Cerebellum (tissue), 4 donors: ENCODE measurements at places on chromosomes 3 and 15.

DNA sequence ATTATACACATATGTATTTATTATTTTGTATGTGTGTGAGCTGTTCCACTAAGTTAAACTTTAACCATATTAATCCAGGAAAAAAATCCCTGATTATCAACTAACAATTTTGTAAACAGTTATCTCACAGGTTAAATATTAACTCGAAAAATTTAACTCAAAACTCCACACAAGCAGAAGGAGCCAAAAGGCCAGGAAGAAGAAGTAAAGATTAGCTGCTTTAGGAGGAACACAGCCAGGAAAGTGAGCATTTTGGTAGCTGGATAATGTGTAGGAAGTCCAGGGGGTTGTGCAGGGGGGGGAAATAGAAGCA lies 425.0 kb downstream of the TIGIT start:
- no peak for DNase-seq

- DNase-seq: no peak
These were observed 31.4 kb upstream of the ZBTB38 start for GRCh38 chr3:141336672-141337522.

- no peak for DNase-seq
These were observed 183.6 kb upstream of the ATP11B start for GRCh38 chr3:182609575-182610156.

- no peak for DNase-seq
These were observed 40.1 kb upstream of the TM4SF19 start for GRCh38 chr3:196378146-196378841.

- DNase-seq: no peak
These were observed 46.0 kb upstream of the TSEN2 start for GRCh38 chr3:12438318-12438717.

GRCh38 chr3:150243466-150243865 lies 164.6 kb upstream of the TSC22D2 start:
- no peak for DNase-seq

DNA sequence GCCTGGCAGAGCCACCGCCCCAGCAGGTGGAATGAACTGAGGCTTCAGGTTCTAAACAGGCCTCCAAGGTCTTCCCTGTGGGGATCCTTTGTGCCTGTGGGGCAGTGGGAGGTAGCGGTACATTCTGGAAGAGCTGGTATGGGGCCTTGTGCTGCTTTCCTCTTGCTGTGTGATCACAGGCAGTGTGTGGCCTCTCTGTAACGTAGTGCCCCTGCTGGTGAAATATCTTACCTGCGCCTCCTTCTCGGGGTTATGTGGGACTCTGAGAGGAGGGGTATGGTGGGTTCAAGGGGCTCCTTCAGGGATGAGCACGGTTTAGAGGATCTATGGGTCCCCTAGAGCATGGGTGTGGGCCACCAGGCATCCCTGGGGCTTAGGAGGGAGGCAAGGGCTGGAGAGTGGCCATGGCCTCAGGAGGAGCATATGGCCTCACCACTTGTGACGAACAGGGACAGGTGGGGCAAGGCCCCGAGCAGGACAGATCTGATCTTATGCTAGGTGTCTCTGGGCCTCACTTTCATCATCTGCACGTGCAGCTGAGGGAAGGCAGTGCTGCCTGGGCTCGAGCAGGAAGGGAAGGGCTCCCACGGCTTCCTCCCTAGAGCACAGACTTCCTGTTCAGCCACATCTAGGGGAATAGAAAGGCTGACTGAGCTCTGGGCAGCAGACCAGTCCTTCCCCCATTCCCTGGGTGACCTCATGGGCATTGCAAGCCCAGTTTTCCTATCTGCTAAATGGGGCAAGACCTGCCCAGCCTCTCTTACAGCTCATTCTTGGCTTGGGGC lies 1.9 kb upstream of the ALS2CL start:
- peak; percentile 68 for DNase-seq

DNA sequence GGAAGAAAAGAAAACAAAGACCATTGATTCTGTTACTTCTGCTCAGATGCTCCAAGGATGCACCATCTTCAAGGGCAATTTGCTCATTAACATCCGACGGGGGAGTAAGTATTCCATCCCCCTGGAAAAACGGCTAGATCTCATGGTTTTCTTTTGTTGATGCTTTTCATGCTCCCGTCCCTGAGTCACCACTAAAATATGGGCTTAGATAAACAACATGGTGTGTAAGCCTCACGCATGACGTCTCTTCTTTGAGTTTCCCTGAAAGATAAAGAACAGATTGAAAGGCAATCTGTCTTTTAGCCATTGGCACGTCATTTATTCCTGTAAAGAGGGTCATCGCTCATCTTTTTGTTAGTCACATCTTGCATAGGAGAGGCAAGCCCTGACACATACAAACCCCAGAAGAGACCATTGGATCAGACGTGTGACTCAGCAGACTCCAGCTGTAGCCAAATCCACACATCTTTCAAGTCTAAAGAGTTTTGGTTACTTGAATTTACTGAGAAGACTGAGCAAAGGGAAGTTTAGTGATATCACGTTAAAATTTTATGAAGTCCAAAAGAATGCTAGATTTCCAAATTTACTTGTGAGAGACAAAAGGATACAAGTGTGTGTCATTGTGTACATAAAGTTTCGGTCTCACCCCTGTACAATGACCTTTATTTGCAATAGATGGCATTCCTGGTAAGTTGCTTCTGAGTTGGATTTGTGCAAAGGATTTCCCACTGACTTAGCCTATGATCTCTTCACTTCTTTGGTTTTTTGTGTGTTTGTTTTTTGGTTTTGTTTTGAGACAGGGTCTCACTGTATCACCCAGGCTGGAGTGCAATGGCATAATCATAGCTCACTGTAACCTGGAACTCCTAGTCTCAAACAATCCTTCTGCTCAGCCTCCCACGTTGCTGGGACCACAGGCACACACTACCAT lies 110.5 kb downstream of the PGPEP1L start:
- no peak for DNase-seq

GRCh38 chr15:27853624-27854455 lies 245.3 kb downstream of the OCA2 start:
- DNase-seq: no peak

- no peak for DNase-seq
These were observed at the start of gene CD96 for GRCh38 chr3:111541911-111542483. Gene CD96 (plus strand): TSS chr3:111542197. CDS start chr3:111542249, 52 bp downstream.

DNA sequence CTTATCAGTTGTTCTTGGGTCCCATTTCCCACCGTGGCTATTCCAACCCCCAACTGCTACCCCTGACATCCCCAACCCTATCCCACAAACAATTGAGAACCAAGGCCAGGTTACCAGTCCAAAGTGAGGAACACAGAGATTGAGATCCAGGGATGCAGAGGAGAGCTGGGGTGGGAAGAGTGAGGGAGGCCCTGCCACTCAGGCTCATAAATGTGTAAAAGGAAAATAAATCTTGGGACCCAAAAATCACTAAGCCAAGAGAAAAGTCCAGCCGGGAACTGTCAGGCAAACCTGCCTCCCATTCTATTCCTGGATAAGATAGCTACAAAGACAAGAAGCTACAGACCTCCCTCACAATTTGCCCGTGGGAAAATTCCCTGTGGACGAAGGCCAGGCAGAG lies 101.1 kb upstream of the DLG1 start:
- peak; percentile 1 for DNase-seq

DNA sequence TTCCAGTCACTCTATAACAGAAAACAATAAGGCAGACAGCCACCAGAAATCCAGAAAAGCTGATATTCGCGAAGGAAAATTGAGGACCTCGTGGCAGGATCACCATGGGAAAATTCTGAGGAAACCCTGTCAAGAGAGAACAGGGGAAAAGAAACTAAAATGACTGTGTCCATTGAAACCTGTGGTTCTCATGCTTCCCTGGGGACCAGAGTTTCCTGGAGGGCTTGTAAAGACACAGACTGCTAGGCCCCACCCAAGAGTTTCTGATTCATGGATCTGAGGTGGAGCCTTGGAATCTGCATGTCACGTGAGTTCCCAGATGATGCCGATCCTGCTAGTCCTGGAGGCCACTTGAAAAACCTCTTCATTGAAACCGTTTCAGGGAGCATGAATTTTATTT lies 420.5 kb downstream of the EPHB1 start:
- DNase-seq: no peak

DNA sequence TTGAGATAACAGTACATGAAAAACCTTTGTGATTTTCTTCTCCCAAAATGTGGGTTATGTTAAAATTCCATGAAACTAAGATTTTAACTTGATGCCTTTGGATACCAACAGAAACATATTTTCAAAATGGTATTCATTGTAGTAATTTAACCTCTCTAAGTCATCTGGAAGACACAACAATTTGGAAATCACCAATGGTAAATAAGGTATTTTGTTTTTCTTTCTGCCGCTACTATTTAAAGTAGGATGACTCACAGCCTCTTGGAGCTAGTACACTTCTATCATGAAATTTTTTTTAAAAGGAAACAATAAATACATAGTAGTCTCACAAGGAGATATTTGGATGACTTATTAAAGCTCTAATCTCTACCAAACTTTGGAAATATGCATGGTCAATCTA lies 291.6 kb upstream of the VEPH1 start:
- DNase-seq: no peak

DNA sequence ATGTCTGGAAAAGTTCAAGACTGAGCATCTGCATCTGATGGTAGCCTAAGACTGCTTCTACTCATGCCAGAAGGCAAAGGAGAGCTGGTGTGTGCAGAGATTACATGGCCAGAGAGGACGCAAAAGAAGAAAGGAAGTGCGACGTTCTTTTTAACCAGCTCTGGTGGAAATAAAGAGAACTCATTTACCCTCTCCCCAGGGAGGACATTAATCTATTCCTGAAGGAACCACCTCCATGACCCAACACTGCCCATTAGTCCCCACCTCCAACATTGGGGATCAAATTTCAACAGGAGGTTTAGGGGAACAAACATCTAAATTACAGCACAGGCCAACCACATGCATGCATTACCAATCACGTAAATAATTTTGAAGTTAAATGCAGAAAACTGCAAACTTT lies 1.5 kb upstream of the NCK1 start:
- no peak for DNase-seq

GRCh38 chr15:73982222-73982962 lies 9.7 kb downstream of the STOML1 start:
- DNase-seq: no peak

GRCh38 chr3:38099518-38099917 lies 37.4 kb downstream of the ACAA1 start:
- no peak for DNase-seq

DNA sequence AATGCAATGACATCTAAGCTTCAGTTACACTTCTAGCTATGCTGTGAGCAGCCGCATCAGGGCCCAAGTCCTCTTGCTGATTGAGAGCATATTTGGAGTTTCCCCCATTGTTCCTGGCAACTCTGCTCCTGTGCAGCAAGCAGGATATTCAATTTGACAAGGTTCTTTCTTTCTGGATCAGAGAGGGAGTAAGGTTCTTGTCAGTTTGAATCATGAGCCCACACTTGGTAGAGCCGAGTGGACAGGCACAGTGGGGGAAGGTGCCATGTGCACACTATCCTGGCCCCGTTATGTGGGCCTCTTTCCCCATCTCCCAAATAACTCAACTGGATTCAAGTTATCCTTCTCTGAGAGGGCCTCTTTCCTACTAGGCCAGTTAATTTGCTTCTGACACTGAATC lies 385.4 kb downstream of the ZIC1 start:
- DNase-seq: no peak

DNA sequence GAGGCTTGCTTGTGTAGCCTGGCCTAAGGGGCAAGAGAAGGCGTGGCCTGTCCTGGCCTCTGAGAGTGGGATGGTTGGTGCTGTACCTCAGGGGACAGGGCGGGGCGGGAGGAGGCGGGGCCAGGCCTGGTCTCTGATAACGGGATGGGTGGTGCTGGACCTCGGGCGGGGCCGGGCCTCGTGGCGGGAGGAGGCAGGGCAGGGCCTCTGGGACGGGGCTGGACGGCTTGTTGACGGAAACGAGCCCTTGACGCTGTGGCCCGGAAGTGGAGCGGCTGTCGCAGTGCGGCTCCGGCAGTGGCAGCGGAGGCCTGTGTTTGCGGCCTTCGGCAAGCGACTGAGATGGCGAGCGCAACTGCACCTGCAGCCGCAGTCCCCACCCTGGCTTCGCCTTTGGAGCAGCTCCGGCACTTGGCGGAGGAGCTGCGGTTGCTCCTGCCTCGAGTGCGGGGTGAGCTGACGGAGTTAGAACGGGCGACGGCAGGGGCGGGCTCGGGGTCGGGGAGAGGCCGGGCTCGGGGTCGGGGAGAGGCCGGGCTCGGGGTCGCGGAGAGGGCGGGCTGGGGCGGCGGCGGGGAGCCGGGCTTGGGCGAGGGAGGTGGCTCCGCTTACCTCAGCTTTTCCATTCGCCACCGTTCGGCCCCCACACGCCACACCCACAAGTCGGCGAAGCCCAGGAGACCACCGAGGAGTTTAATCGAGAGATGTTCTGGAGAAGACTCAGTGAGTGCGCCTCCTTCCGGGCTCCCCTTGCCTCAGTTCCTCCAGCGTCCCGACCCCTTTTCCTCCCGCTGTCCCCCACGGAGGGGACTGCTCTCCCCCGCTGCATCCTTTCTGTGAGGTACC lies at the start of gene CCNDBP1:
Gene CCNDBP1 (plus strand): TSS at position 247 of the 846 bp plus-strand sequence. CDS start 96 bp downstream, at position 343.
- DNase-seq: peak; percentile 97

DNA sequence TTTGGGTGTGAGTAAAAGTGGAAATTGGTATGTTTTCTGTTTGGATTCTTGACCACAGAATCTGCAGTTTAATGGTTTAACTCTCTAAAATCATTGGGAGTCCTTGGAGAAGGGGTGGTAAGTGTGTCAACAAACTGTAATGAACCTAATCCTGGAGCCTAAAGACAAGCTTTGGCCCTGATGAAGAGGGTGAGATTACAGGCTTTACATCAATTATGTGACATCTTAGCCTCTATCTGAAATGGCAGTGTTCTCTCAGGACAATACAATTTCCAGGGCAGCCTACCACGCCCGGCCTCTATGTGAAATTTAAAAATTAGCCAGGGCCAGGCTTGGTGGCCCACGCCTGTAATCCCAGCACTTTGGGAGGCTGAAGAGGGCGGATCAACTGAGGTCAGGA lies 4.3 kb upstream of the PKM start:
- no peak for DNase-seq

- no peak for DNase-seq
These were observed 63.8 kb downstream of the LPP start for GRCh38 chr3:188217726-188218125.

DNA sequence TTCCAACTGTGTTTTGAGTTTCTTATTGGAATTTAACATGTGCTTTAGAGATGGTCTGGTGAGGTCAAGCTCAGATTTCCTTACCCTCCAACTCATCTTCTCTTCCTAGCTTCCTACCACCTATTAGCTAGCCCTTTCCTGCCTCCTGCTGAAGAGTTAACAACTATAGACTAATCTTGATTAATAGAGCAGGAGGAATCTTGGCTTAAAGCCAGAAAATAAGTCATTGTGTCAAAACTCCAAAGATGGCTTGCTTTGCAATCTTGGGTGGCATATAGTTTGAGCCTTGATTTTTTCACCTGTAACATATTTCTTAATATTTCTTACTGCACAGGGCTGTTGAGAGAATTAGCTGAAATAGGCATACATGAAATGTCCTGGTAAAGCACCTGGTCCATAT lies 27.3 kb downstream of the BCL2L10 start:
- no peak for DNase-seq

DNA sequence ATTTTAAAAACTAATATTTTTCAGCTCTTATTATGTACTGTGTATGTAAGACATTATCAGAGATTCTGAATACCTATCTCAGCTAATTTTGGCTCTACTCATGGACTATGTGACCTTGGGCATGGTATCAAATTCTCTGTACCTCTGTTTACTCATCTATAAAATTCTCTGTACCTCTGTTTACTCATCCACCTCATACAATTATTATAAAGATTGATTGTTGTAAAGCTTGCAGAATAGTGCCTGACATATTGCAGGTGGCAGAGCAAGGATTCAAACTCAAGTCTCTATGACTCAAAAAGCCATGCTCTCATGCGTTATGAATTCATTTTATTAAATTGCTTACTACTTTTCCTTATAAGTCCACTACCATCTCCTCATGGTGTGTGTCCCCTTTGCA lies 151.9 kb upstream of the ARL6 start:
- no peak for DNase-seq
